Mesenteric fat pad (tissue), 1 donor: ENCODE measurements at places on chromosomes 7 and 10. TPM values are rescaled to one million over a fixed set of nuclear protein-coding genes. Genes with fewer than 3 reads are reported as not detected.

The GNA12 gene
- 70.1 TPM for total RNA-seq

The NEUROD6 gene
- not detected for total RNA-seq

DNA sequence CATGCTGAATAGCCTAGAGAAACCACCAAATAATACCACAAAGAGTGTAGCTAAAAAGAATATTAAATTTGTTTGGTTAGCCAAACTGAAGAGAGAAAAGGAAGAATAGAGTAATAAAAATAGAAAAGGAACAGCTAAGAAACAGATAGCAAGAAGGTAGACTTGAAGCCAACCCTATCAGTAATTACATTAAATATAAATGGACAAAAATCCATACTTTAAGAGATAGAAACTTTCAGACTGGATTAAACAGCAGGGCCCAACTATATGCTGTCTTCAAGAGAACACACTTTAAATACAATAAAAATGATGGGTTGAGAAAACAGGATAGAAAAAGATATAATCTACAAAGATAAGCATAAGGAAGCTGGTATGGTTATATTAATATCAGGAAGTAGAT is 31.2 kb downstream of the IL2RA start:
- DNase-seq = no peak

The MSS51 gene
- total RNA-seq = 1.6 TPM

GRCh38 chr10:43122826-43123225 is 15.4 kb upstream of the CSGALNACT2 start:
- no peak for DNase-seq

The HOXA3 gene
- total RNA-seq = 5.8 TPM

DNA sequence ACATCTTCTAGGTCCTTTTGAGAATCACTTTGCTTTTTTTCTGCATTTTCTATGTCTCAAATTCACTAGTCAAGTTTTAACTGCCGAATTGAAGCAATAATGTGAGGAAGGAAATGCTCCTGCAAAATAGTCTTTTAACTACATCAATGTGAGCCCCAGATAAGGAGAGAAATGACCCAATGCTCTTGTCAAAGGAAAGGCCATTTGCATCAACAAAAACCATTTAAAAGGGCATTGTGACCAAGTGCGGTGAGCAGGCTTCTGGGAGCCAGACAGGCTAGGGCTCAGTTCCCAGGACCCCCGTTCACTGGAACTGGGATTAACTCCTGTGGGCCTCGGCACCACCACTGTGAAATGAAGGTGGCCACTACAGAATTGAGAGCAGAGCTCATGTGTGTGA is 127.9 kb upstream of the EEPD1 start:
- no peak for DNase-seq

- no peak for DNase-seq
Measured at GRCh38 chr10:50577681-50578350, 45.9 kb downstream of the SGMS1 start.

DNA sequence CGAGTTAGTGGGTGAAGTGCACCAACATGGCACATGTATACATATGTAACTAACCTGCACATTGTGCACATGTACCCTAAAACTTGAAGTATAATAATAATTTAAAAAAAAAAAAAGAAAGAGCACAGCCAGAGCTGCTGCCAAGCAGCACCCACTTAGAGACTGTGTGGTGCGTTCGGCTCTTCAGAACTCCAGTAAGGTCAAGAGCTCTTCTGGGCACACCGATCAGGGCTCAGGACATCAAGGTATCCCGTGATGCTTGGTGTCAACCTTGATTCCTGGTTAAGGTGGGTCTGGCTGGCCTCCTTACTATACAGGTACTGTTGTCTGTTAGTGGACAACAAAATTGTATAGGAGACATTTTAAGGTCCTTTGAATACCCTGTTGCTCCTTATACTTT is 385.7 kb upstream of the AKR1E2 start:
- no peak for DNase-seq

DNA sequence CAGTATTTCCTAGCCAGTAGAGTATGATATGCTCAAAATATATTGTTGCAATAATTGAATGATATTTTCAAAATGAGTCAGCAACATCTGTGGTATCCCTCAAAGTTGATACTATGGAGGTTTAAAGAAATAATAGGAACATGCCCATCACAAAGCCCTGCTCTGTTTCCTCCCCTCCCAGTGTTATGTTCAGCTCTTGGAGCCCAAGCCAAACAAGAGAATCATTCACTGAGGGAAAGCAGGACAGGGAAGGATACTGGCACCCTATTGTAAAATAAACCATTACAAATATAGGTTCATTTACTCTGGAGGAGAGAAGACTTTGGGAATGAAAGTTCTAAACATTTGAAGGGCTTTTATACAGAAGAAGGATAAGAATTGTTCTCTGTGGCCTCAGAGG is 37.6 kb downstream of the SORCS3 start:
- no peak for DNase-seq

The GRID2IP gene
- not detected for total RNA-seq

The AOC1 gene
- total RNA-seq = 0.67 TPM

The LRRC18 gene
- not detected for total RNA-seq

The A1CF gene
- total RNA-seq = 0.29 TPM

DNA sequence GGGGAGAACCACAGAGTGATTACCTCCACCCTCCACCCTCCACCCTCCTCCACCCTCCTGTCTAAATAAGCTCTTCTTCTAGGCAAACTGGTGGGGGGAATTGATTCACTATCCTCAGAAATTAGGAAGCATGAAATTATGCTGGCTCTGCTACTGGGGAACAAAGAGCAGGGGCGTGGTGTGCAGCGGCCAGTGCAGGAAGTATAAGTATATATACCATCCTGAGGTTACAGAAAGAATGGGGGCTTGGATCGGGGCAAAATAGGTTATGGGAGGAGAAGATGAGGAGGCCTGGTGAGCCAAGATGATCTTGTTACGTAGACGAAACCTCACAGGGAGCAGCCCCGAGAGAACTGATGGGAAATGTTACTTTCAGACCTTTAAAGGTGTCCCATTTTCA is 49.1 kb downstream of the SYPL1 start:
- peak; percentile 8 for DNase-seq

DNA sequence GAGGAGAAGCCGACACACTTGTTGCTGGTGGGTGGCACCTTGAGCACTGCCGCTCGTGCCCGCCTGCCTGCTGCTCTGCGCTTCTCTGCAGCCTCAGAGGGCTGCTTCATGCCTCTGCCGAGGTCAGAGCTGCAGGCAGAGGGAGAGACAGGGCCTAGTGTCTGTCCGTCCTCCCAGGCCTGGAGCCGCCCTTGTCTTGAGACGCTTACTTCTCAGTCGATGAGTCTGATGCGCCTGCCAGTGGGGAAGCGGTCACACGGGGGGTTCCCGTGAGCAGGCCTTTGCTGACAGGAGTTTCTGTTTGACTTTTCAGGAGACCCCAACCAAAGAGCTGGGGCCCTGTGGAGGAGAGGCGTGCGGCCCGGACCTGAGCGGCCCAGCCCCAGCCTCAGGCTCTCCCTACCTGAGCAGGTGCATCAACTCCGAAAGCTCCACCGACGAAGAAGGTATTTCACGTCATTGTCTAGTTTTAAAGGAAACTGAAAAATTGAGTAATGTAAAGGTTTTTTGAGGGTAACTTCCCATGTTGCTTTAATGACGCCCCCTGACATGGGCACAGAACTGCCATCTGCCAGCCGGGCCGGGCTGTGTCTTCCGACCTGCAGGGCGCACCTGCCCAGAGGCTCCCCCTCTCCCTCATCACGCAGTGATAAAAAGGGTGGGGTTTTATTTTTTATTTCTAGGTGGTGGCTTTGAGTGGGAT is 7.8 kb upstream of the BHLHA15 start:
- no peak for DNase-seq

- no peak for DNase-seq
Measured at GRCh38 chr7:38759028-38759427, 127.9 kb upstream of the AMPH start.

- no peak for DNase-seq
Measured at GRCh38 chr7:66078067-66078466, 2.4 kb downstream of the ASL start.

The PRSS37 gene
- total RNA-seq = not detected

- DNase-seq = no peak
Measured at GRCh38 chr10:20908391-20908790, 11.3 kb upstream of the NEBL start.

DNA sequence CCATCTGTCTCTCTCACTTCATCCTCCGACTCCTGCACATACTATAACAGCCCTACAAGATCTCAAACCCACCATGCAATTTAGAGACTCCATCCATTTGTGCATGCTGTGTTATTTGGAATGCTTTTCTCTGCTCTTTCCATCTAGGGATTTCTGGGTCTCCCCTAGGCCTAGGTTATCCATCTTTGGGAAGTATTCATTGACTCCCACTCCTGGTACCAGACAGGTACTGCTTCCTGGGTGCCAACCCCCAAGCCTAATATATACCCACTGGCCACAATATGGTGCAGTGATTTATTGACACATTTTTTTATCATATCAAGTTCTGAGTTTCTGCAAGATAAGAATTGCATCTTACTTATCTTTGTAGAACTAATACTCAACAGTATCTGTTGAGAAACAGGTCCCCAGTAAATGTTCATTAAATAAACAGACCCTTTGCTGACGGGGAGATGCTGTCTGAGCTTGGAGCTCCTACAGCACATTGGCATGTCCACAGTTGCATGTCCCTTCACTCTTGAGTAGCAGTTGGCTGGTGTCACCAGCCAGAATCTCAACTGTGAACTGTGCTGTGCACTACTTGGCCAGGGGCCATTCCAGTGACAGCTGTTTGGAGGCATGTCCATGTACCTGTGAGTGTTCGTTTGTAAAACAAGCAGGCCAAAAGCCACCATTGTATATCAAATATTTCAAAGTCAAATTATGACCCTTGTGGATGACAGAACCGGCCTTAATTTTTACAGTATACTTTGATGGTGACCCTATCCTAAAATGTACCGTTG is 223.3 kb upstream of the NFE2L3 start:
- no peak for DNase-seq

DNA sequence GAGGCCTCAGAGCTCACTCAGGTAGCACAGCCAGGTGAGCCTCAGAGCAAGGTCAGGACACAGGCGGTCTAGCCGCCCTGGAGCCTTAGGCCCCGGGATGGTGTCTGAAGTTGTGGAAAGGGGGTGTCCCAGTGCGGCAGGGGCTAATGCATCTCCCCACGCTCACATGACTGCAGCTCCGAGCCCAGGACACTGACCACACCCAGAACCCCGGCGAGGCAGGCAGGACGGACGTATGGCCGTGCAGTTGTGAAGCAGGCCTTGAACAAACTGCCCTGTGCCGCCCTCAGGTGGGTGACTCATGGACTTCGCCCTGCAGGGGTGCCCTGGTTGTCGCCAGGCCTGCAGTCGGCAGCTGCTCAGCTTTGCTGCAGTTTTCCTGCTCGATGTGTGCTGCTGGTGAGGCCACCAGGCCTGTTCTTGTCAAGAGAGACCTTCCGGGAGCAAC is 5.0 kb upstream of the PRKAR1B start:
- DNase-seq = peak; percentile 89

DNA sequence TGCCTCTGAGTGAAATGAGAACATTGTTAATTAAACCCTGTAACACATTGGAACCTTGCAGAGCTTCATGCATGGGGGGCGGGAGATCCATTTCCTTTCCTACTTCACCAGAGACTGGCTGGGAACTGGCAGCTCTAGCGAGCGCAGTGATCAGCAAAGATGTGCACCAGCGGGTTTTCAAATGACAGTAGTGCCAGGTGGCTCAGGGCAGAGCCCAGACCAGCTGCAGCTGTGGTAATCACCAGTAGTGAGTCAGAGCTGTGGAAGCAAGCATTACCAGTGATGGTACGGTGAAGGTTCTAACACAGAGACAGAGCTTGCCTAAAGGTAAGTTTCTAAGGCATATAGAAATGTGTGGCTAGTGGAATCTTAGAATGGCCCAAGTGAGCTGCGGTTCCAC is 1009.7 kb upstream of the CELF2 start:
- no peak for DNase-seq

- DNase-seq = no peak
Measured at GRCh38 chr10:125392154-125392553, 231.8 kb upstream of the CTBP2 start.

The C10orf71 gene
- not detected for total RNA-seq

The MMD2 gene
- total RNA-seq = not detected

DNA sequence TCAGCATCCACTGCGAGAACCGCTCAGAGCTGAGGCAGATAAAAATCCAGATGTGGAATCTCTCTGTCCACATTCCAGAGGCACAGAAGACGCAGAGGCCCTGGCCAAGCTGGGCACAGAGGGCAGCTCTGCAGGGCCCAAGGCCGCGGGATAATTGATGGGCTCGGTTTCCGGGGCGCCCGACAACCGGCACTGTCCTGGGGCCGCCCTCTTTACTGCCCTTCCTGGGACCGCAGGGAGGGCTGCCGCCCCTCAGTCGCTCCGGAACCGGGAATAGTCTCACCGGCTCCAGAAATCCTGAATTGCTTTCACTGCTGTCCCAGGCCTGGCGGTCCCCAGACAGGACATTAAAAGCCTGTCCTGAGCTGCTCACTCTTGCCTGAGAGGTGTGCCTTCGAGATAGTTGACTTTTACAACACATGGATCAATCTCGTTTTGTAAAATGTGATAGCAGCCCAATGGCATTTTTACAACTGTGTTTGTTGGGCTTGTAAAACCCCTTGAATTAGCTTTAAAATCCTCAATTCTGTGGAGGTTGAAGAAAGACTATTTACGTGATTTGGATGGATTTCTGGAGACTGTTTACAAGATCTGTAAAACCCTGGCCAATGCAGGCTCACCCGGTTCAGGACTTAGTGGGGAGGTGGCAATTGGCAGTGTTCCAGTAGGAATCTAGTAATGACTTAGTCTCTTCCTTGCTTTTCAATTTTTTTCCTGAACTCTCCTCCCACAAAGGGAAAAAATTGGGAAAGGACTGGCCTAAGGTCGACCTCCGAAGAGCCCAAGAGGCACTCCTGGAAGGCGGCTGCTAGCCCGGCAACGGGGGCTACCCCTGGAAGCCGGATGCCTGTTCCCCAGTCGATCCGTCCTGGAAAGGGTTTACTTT is 1.4 kb upstream of the HOXA6 start:
- DNase-seq = no peak

DNA sequence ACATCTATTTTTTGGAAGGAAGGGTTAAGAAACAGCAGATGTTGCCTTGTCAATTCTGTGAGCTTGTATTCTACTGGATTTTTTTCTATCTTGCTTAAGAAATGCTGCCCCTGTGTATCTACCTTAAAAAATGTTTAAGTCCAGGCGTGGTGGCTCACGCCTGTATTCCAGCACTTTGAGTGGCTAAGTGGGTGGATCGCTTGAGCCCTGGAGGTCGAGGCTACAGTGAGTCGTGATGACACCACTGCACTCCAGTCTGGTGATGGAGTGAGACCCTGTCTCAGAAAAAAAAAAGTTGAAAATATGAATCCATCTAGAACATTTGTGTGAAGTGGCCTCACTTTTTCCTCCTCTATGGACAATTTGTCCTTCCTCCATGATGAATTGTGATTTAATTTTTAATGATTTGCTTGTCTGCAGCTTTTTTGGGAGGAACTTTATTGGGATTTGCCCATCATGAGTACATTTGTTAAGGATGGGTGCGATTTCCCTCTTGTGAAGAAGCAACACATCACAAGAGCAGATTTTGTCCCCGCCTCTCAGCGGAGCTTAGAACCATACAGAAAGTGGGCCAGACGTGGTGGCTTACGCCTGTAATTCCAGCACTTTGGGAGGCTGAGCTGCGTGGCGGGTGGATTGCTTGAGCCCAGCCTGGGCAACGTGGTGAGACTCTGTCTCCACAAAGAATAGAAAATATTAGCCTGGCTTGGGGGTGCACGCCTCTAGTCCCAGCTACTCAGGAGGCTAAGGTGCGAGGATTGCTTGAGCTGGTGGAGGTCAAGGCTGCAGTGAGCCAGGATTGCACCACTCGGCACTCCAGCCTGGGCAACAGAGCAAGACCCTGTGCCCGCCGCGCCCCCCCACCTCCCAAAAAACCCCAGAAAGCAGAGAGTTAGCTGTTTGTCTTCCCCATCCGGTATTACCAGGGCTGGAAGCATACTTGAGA is 57.7 kb downstream of the DNAJB6 start:
- peak; percentile 65 for DNase-seq

The HMX2 gene
- total RNA-seq = not detected
